ENCODE measurements at places on chromosomes 16 and 17.

DNA sequence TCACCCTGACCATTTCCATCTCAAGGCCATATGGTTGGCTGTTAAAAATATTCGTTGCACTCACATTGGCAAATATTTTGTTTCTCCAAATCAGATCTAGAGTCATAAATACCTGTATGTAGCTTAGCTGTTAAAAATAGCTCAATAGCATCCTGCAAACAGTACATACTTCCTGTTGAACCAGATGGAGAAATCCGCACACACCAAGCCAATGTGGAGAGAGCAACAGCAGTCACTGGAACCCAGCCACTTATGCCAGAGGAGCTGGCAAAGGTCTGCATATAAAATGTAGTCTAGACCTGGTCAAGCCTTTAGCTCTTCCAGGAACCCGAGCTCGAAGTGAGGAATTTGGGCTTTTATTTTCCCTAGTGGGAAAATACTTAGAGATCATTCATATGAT lies 146.4 kb upstream of the KCNJ16 start:
- DNase-seq, result no peak

DNA sequence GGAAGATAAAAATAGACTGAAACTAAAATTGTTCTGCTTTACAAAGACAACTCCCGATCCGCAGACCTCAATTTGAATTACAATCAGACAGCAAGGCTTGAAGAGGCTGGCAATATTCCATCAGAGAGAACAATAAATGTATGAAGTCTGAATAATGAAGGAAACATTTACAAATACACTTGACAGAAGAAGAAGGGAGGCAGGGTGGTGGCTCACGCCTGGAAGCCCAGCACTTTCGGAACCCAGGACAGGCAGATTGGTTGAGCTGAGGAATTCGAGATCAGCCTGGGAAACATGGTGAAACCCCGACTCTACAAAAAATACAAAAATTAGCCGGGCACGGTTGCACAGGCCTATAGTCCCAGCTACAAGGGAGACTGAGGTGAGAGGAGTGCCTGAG lies 14.6 kb downstream of the ODF4 start:
- DNase-seq, result no peak

DNA sequence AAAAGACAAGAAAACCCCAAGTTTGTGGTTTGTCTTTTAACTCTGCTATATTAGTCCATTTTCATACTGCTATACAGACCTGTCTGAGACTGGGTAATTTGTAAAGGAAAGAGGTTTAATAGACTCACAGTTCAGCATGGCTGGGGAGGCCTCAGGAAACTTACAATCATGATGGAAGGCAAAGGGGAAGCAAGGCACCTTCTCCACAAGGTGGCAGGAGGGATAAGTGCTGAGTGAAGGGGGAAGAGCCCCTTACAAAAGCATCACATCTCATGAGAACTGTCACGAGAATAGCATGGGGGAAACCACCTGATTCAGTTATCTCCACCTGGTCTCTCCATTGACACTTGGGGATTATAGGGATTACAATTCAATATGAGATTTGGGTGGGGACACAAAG lies 13.5 kb upstream of the ADAM11 start:
- DNase-seq, result no peak

DNA sequence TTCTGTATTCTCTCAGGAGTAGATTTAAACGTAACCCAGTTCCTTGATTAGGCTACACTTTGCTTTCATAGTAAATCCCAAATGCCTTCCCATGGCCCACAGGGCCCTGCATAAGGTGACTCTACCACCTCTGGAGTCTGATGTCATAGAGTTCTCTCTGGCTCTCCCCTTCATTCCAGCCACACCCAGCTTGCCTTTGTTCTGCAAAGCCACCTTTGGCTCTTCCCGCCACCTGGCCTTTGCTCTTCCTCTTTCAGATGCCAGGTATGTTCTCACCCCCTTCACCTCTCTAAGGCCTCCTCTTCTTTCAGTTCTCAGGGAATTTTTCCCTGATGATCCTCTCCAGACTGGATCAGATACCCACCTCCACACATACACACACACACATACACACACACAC lies 141.3 kb upstream of the HSBP1 start:
- no peak for DNase-seq

GRCh38 chr16:82020051-82020450 lies 8.8 kb upstream of the SDR42E1 start:
- no peak for DNase-seq

DNA sequence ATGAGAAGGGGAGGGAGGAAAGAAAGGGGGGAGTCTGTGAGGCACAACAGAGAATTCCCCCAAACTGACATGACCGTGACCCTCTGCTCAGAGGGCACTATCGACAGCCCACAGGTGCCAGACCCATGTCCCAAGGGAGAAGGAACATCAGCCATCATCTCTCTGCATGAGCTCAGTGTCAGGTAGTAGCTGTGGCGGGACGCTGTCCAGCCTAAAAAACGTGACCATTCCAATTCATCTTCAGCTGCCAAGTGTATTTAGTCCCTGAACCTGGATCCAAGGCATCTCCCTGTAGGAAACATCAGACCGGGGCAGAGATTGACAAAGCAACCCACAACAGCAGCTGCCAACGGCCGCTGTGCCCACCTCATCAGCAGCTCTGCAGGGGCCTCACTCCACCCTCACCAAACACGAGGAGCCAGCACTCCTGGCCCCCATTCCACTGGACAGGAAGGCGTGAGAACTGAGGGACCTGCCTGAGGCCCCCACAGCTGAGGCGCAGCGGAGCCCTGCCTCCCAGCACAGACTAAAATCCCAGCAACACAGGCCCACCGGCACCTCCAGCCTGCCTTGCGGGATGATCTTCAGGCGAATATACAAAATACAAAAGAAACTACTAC lies 8.6 kb downstream of the TAF1C start:
- no peak for DNase-seq

- no peak for DNase-seq
Measured at GRCh38 chr16:75251280-75252048, at the start of gene BCAR1. BCAR1 (minus strand) TSS chr16:75251624; CDS start chr16:75251482, 142 bp downstream.

DNA sequence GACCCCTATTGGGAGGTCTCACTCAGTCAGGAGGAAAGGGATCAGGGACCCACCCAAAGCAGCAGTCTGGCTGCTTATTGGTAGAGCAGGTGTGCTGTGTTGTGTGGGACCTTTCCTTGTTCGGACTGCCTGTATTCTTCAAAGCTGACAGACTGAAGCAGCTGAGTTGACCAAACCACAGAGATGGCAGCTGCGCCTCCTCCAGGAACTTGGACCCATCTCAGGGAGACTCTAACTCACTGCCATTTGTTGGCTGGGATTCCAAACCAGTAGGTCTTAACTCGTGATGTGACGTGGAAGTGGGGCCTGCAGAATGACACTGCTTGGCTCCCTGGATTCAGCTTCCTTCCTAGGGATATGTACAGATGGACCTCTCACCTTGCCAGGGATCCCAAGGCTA lies 9.6 kb upstream of the UQCRC2 start:
- DNase-seq, result no peak

GRCh38 chr17:80805032-80805751 lies 186.4 kb upstream of the CHMP6 start:
- no peak for DNase-seq

GRCh38 chr17:33596899-33597298 lies 303.8 kb upstream of the ASIC2 start:
- no peak for DNase-seq

- no peak for DNase-seq
Measured at GRCh38 chr17:38748149-38748891, at the start of gene PCGF2. PCGF2 (minus strand) TSS chr17:38748336; CDS start chr17:38740402, 7,934 bp downstream.

- DNase-seq, result no peak
Measured at GRCh38 chr17:50161911-50162288, 3.9 kb upstream of the SGCA start.

DNA sequence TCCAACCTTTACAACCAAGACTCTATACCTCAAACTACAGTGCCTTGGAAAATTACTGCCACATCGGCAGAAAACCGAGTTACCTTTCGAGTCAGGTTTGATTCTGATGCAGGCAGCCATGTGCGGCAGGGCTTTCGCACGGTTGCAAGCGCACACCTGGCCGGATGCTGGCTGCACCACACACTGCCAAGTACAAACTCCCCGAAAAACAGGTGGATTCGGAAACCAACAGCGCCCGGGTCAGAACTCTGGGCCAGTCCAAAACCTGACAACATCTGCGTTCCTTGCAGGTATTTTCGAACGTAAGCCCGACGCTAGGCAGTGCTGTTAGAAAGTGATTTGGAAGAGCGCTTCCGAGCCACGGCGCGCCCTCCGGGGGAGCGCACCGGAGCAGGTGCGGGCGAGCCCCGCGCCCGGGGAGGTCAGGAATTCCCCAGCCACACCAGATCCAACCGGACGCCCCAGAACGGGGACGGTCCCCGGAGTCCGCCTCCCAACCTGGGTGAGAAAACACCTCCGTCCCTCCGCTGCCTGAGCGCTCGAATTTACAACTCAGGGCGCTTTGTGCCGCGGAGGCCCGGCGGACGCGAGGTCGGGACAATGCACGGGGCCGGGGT lies 1.2 kb downstream of the USP7 start:
- peak; percentile 33 for DNase-seq

DNA sequence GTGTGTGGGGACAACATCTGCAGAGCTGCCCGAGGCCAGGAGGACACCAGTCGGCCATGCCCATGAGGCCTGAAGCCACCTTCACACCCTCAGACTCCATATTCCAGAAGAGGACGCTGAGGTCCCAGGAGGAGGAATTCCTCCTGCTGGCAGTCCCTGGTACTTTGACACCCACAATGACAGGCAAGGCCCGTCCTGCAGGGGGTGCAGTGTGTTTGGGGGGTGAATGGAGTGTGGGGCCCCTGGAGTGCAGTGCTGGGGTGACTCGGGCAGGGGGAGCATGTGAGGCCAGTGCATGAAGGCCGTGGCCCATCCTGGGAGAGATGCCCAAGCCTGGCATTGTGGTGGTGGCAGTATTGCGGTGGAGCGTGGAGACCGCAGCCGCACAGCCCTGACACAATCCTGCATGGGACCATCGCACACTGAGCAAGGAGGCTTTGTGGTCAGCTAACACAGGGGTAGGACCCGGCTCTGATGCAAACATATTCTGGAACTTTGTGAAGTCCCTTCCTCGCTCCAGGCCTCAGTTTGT lies 52.2 kb downstream of the ZDHHC7 start:
- DNase-seq, result no peak

- no peak for DNase-seq
Measured at GRCh38 chr17:8679126-8679525, 48.6 kb upstream of the MYH10 start.
